H4 (cell line): ENCODE measurements at places on chromosomes 7 and 10.

DNA sequence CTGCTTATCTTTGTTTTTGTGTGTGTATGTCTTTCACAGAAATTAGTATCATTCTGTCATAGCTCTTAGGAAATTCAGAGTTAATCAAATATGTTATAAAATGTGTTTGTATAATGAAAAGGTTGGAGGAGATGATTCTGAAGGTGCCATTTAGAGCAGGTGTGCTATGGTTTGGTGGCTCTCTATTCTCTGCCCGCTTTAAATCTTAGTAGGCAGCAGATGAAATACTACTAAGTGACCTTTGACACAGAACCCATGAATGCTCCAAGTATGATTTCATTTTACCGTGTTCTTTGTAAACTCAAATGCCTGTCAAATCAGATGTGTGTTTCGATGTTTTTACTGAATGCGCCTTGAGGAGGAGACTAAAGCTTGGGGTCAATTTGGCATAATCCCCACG, 24.5 kb downstream of the ZEB1 start:
- no peak for DNase-seq

- DNase-seq: no peak
Measured at GRCh38 chr7:117146511-117146910, 176.3 kb downstream of the WNT2 start.

DNA sequence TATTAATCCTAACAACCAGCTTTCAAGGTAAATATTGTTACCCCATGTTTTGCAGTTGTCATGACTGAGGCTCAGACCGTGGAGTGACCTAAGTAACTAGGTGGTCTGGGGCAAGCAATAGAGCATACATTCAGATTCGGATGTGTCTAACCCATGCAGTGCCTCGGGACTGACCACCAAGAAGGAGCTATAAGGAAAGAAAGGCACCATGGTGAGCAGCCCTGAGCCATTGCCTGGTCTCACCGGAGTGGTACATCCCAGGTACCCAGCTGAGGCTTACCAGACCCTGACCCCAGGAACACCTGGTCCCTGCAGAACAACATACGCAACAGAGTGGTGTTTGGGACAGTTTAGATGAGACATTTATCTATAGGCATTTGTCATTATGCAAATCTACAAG, 175.5 kb upstream of the ZMIZ1 start:
- no peak for DNase-seq

DNA sequence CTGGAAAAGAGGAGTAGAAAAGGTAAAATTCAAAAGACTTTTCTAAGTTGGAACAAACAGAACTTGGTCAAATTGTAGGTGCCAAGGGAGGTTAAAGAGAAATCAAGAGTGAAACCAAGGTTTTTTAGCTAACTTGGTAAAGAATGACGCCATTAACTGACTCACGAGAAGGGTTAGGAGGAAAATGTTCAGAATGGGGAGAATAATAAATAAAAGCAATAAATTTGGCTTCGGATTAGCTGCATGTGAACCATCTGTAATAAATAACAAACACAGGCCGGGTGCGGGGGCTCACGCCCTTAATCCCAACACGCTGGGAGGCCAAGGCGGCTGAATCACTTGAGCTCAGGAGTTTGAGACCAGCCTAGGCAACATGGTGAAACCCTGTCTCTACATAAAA, 71.9 kb upstream of the SRRM3 start:
- no peak for DNase-seq

- DNase-seq: no peak
Measured at GRCh38 chr10:15856328-15857015, 3.8 kb downstream of the MINDY3 start.

DNA sequence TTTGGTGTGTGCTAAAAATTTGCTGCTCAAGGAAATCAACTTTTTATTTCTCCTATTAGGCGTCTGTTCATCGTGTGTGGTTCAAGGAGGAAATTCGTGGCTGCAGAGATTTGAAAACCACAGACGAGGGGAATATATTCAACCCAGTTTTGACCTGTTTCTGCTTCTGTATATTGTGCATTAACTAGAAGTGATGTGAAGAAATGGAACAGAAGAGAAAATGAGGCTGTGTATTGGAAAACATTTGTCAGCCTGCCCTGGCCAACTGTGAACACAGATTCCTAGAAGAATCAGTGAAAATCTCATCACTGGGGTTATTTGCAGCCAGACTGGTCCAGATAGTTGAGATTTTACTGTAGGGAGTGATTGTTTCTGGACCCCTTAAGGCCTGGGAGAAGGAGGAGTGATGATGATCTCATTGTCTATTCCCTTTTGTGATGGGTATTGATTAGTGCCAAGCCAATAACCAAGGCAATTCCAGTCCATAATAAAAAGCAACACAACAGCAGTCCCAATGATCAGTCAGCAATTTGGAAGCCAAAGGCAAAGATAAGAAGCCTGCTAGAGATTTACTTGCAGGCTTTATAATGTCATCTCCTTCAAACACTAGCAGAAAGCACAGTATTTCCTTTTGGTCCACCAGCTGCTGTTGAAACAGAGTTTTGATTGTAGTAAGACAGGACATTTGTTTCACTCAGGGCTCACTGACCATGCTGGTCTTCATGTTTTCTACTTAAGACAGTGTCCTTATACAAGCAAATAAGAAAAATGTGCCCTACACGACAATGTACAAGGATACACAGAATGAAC, 339.4 kb downstream of the PRPF18 start:
- DNase-seq: no peak

DNA sequence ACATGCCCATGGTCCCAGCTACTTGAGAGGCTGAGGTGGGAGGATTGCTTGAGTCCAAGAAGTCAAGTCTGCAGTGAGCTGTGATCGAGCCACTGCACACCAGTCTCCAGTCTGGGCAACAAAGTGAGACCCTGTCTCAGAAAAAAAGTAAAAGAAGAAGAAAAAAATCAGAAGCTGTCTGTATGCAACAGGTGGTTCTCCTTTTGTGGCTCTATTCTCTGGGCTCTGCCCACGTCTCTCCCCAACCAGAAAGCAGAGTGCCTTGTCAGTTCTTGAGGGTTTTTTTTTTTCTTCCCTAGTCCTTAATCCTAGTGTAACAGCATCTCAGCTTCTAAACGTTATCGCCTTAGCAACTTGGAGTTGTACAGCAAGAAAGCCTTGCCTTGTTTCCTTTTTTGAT, 89.5 kb downstream of the PRKCQ start:
- DNase-seq: no peak

- DNase-seq: no peak
Measured at GRCh38 chr10:49186613-49187012, 1.6 kb downstream of the TMEM273 start.

DNA sequence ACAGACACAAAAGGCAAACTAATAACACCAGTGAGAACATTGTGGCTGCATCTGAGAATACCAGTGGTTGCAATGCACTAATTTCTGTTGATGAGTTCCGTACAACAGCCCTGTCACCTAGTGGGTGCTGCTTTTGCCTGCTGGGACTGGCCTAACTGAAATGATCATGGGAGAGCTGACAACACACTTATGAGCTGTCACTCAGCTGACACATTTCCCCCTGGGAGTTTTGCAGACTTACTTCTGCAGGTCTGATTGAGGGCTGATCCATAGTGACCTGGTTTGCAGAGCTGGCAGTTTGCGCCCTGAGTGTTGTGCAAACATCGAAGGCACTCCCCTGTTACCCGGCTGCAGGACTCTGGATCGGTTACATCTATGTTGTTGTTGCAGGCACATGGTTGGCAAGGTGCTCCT, 60.6 kb upstream of the LAMB1 start:
- no peak for DNase-seq

DNA sequence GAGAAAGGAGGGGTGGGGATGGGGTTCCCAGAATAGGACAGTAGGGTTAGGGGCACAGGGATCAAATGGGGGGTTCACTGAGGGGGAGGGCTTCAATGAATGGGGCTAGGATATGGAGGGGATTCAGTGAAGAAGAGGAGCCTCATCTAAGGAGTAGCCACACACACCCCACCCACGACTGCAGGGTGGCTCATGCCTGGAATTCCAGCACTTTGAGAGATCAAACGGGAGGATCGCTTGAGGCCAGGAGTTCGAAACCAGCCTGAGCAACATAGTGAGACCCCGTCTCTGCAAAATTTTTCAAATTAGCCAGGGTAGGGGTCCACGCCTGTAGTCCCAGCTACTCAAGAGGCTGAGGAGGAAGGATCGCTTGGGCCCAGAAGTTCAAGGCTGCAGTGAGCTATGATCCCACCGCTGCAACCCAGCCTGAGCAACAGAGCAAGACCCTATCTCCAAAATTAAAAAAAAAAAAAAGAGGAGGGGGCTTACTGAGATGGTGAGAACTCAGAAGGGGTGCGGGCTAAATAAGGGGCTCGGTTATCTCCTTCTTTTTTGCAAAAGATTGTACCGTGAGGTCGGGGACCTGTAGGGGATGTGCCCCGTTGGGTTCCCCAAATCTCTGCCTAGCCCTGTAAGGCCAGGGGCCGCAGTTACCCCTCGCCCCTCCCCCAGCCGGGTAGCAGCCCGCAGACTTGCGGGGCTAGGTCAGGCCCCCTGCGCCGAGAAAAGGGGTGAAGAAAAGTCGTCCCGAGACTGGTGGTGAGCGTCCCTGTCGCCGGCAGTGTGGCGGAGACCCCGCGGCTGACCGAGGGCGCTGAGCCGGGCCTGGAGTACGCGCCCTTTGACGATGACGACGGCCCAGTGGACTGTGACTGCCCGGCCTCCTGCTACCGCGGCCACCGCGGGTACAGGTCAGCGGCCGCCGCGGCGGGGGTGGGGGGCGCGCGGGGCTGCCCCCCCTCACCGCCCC, 43.1 kb upstream of the HSPB1 start:
- DNase-seq: no peak

- no peak for DNase-seq
Measured at GRCh38 chr7:25926451-25926850, 225.5 kb upstream of the NFE2L3 start.

- DNase-seq: no peak
Measured at GRCh38 chr10:124210263-124210662, 116.9 kb upstream of the CHST15 start.

GRCh38 chr10:89352802-89353201, 25.0 kb downstream of the IFIT3 start:
- no peak for DNase-seq

DNA sequence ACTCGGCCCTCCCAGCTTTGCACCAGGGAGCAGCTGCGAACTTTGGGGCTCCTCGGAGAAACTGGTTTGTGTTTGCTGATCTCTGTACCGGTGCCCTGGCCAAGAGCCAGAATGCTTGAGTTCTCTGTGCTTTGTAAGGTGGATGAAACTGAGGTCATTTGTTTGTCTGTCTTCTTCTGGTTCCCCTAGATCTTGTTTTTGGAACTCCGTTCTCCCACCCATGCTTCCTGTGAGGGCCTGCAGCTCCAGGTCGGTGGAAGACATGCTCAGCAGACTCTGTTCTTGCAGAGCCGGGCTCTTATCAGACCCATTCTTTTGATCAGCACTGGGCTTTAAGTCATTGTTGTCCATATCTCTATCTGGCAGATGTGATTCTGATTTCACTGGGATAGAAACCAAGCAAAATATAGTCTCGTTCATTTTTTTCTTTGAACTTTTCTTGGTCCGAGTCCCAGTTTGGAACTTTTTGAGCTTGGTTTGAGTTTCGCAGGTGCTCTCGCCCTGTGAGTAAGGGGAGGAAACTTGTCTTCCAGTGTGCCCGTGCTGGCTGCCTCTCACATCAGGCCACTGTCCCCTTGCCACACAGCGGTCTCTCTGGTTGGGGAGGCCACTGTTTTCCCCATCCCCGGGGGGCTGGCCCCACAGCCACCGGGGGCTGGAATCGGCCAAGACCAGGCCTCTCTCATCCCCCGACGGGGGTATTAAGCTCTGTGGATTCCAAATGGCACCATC, 31.2 kb downstream of the JCAD start:
- DNase-seq: no peak

DNA sequence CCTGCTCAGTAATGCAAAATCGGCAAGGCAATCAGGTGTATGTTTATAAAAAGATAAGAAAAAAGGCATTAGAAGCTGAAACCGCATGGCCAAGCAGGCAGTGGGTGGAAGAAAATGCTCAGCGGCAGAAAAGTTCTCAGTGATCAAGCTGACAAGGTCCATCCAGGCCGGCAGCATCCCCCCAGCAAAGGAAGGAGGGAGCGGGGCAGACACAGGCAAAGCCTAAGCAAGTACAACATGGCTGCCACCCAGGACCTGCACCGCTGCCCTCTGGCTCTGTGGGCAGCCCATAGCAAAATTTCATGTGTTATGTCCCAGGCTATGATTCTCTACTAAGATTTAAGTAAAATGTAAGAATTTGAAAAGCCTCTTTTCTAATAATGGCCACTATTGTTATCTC, 45.4 kb downstream of the MRPS24 start:
- no peak for DNase-seq

- DNase-seq: no peak
Measured at GRCh38 chr7:142313528-142313927, 55.7 kb upstream of the PRSS58 start.

DNA sequence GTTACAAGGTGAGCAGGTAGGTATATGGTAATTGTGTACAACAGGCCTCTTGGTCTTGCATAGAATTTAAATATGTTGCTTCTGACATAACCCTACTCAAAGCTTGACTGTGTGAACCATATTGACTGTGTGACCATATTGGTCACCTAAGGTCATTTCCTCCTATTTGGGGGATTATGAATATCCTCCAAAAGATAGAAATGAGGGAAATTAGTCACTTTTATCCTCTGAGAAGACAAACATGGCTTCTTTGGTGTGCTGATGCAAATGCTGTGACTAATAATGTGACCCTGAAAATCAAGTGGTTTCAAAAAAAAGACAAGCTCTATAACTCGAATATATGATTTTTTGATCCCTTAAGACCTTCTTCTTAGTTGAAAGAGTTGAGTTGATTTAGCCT, 27.9 kb downstream of the IFIT5 start:
- DNase-seq: no peak

GRCh38 chr7:15452670-15453069, 109.1 kb downstream of the AGMO start:
- no peak for DNase-seq

DNA sequence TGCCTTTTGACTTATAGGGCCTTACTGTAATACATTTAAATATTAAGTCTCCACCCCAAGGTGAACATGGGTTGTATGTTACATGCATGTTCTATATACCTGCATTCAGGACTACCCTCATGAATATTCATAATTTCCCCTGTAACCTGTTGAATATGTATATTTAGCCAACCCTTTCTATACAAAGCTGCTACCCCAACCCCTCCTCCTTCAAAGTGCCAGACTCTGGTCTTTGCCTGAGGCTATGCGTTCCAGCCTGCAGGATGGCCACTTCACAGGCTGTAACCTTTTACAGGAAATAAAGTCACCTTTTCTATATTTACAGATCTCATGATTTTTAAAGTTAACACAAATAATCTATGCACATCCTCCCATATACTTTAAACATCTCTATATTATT, 10.1 kb upstream of the UNC5B start:
- no peak for DNase-seq

DNA sequence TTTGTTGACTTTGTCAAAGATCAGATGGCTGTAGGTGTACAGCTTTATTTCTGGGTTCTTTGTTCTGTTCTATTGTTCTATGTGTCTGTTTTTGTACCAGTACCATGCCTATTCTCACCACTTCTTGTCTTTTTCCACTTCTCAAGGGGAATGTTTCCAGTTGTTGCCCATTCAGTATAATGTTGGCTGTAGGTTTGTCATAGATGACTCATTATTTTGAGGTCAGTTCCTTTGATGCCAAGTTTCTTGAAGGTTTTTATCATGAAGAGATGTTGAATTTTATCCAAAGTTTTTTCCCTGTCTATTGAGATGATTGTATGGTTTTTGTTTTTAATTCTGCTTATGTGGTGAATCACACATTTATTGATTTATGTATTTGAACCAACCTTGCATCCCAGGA, 216.7 kb upstream of the RNF32 start:
- DNase-seq: no peak
